ENCODE measurements at places on chromosomes 2 and 18.
A peak's percentile ranks its signal among the peaks of the same experiment; 100 is the strongest.

DNA sequence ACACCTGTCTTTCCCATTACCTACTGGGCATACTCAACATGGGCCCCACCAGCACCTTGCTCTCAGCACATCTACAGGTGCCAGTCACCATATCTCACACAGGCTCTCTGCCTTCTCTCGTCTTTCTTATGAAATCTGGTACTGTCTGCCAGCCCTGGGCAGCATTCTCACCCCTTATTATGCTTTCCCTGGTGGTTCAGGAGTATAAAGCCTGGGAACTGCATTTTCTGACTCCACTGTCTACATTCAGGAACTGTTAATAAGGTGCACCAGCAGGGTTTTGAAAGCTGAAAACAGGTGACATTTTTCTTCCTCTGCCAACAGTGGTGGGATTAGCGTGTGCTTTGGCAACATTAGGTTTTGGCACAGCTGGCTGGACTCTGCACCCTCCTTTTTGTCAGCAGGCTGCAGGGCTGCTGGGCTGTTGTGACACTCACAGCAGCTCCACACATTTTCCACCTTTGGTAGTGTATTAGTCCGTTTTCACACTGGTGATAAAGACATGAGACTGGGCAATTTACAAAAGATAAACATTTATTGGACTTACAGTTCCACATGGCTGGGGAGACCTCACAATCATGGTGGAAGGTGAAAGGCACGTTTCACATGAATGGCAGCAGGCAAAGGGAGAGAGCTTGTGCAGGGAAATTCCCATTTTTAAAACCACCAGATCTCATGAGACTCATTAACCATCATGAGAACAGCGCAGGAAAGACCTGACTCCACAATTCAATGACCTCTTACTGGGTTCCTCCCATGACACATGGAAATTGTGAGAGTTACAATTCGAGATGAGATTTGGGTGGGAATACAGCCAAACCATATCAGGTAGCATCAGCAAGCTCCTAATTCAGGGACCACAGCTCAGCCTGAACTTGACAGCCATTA lies 343.1 kb upstream of the LYPD1 start:
- no peak for DNase-seq

DNA sequence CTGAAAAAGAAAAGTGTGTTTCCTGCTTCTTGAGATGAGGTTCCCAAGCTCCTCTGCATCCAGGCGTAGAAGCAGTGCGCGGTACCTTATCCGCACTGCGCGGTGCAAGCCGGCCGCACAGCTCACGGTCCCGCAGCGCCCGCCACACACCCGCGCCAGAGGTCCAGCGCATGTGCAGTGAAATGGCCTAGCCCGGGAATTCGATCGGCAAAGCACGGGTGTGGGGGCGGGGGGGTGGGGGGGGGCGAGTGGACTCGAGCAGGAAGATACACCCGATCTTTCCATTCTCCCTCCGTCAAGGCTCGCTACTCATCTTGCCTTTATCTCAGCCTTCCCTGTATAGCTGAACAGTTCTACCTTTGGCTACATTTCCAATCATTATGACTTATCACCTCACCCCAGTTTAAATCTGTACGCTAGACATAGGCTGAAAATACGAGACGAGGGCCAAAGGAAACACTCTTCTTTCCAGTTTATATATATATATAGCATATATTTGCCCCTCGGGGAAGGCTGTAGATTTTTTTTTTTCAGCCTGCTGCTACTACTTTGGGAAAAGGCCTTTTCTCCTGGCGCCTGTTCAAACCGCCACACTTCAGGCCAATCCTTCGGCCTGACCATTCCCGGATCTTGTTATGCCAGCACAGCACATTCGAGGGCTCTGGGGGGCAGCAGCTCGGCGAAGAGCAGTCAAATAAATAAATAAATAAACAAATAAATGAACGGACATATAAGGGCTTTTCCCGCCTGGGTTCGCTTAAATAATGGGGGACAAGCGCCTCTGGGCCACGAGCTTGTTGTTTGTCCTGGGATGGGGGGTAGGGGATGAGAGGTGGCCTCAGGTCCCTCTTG lies 10.4 kb downstream of the HOXD8 start:
- no peak for DNase-seq

DNA sequence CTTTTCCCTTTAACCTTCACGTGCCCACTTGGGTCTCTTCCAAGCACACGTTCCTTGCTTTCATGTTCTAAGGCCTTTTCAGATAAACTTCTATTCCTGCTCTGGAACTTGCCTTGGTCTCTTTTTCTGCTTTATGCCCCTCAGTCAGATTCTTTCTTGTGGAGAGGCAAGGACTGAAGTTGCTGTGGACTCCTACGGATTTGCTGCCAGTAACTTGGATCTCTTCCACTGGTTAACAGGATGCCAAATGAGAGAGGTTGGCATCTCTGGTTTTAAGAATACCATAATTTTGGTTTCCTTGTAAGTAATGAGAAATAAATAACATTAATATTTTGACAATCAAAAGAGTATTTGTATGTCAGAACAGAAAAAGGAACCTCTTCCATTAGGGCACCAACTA lies 33.0 kb downstream of the COMMD1 start:
- DNase-seq: no peak

DNA sequence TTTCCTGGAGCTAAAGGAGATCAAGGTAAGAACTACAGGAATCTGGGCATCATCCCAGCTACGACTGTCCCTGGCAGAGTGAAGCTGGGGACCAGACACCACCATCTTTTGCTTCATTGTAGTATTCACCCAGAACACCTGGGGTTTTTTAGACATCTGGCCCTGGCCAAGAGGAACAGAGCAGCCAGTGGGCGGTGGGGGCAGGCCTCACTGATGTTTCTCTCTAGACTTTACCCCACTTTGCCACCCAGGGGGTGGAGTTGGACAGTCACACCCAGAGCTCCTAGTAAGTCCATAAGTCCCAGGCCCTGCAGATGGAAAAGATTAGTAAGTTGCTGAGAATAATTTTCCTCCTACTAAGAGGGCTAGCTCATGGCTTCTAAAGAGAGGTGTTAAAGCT lies 39.6 kb downstream of the MARCO start:
- DNase-seq: peak; percentile 22

DNA sequence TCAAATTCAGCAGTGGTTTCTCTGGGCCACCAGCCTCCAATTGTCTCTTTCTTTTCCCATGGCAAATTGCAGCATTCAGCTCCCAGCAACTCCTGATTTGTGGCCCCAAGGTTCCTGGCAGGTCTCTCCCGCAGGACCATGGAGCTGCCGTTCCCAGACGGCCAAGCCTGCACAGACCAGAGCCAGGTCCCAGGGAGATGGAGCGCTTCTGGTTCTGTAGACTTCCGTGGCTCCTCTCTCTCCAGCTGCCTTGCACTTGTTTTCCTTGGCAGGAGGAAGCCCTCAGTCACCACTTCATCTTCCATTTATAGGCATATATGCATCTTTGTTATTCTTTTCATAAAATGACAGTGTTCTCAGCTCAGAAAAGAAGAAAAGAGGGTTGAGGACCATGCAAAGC lies 21.7 kb downstream of the TNP1 start:
- DNase-seq: no peak

DNA sequence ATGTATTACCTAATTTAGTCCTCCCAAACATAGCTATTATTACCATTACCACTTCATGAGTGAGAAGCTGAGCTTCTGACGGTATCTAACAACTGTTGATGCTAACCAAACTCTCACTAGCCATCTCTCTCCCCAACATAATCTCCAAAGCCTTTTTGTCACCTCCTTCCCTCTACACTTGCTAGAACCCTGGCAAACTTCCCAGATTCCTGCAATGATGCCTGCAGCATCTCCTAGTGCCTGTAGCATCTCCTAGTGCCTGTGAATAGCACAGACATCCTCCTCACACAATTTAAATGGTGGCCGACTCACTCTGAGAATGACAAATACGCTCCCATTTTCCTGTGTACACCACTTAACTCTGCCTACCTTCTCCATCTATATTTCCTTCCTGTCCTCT lies 126.7 kb downstream of the STK39 start:
- no peak for DNase-seq

GRCh38 chr18:6885992-6886796 lies 156.7 kb downstream of the ARHGAP28 start:
- no peak for DNase-seq

DNA sequence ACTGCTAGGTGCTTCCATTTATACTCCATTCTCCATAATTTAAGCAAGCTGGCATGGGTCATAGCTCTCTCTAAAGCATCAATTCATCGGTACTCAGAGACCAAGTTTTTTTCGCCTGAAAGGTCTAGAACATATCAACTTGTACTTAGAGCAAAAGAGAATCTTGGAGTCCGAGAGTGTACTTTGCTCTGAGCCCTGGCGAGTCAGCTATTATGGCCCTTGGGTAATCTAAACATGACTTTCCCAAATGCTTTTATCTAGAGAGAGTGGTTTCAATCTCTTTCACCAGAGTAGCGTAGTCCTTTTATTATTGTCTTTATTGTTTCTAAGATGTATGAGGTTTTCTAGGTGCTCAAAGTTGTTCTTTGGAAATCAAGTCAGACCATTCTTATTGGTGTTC lies 34.4 kb downstream of the MAIP1 start:
- DNase-seq: no peak

DNA sequence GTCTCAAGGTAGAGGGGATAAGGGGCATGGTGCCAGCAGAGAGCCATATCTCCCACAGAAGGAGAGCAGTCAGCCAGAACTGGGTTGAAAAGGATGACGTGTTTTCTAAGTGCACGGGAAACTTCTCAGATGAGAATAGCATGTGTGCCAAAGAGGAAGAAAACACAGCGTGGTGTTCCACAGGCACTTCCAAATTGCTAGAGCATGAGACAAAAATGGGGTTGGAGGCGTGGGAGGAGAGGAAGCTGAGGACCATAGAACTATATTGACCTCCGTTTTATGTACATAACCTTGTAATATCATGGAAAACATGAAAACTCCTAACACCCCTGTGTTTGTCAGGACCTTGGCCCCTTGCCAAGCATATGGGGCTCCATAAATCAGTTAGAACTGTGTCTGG lies 682.7 kb upstream of the RAB6C start:
- no peak for DNase-seq

DNA sequence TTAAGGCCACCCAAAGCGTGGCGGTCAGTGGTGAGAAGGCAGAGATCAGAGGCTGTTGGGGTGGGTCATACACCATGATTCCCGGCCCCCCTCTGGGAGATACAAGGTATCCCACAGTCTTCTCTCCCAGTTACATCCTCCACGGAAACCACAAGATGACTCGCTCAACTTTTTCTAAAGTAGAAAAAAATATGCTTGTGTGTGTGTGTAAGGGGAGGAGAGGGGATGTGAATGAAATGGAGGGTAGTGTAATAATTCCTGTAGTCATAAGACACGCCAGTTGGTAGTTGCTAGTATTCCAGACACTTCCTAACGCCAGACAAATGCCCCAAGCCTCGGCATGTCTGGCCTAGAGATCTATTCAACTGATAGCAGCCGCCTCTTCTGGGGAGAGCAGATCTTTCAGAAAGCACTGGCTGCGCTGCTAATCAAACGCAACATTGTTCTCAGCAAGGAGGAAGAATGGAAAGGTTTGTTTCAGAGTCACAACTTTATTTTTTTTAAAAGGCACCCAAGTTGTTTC lies 143.5 kb downstream of the TGIF1 start:
- no peak for DNase-seq

DNA sequence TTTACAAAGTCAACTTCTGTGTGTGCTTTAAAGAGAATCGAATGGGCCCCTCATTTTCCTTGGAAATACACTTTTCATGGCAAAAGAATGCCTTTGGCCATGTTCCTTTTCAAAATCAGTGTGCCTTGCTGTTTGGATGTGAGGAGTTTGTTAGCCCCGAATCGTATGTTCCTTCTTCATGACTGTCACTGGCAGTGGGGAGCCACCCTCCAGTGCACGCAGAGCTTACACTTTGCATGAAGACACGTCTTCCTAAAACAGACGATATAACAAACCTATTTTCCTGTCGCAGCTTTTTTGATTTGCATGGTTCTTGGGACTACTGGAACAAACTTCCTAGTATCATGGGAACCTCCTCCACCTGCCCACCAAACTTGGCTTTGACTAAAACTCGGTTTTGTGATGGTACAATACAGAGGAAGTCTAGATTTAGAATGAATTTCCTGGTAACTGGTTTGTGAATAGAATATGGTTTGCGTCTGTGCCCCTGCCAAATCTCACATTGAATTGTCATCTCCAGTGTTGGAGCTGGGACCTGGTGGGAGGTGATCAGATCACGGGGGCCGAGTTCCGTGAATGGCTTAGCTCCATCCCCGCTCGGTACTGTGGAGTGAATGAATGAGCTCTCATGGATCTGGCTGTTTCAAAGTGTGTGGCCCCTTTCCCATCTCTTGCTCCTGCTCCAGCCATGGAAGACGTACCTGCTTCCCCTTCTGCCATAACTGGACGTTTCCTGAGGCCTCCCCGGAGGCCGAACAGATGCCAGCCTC lies 194.9 kb downstream of the TWIST2 start:
- DNase-seq: no peak

Data from sciatic nerve (tissue), 2 donors.